ENCODE measurements at places on chromosomes 5 and 9.

- no peak for DNase-seq
These were observed 30.8 kb downstream of the F2R start for GRCh38 chr5:76746677-76747076.

GRCh38 chr5:82834151-82834550 is 243.0 kb downstream of the TMEM167A start:
- no peak for DNase-seq

GRCh38 chr5:72021651-72022357 is 85.5 kb upstream of the MAP1B start:
- DNase-seq = no peak

GRCh38 chr5:75847561-75848021 is 130.4 kb upstream of the POC5 start:
- DNase-seq = no peak

GRCh38 chr5:17766031-17766430 is 131.8 kb downstream of the TAF11L14 start:
- DNase-seq = no peak

DNA sequence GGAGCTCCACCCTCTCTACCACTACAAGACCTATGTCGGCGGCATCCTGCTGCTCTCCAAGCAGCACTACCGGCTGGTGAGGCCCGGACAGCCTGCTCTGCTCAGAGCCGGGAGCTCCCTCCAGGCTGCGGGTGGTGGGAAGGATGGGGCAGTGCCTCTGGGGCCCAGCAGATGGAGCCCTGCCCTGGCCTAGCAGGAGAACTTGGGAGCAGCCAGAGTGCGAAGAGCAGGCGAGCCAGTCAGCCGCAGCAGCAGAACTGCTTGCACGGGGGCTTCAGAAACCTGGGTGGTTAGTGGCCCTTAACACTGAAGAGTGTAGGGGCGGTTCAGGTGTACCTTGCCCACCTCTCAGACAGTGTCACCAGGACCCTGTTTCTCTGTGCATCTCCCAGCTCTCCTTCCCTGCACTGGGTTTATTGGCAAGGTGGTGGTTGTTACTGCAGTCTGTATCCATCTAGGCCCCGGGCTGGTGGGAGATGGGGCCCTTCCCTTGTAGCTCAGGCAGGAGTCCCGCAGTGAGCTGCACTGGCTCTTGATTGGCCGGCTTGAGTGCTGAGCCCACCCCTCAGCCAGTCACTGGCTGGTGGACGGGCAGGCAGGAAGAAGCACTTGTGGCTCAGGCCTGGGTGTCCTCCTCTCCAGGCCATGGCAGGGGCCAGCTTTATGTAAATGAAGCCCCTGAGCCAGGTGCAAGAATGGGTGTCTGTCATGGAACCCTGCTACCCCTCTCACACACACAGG is 7.7 kb downstream of the B4GALT7 start:
- no peak for DNase-seq

- DNase-seq = no peak
These were observed 164.3 kb downstream of the SYK start for GRCh38 chr9:90966031-90966290.

DNA sequence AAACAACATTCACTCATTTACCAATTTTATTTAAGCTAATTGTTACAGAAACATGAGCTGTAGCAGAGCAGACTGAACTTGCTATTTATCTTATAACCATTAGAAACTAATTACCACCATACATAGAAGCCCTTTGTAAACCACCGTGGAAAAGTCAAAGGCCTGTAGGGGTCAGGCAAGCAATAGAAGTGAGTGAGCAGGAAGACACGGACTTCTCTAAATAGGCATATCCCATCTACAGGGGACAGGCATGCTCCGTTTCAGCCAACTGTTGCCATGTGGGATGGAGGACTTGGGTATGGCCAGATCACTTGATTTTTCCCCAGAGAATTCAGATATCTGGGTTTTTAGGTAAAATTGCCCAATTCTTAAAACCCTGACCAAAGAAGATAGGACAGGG is 44.8 kb downstream of the PRRC1 start:
- DNase-seq = no peak

- no peak for DNase-seq
These were observed 1207.1 kb upstream of the CDH18 start for GRCh38 chr5:21195145-21195544.

- DNase-seq = no peak
These were observed 490.2 kb upstream of the DAP start for GRCh38 chr5:11251247-11251646.

DNA sequence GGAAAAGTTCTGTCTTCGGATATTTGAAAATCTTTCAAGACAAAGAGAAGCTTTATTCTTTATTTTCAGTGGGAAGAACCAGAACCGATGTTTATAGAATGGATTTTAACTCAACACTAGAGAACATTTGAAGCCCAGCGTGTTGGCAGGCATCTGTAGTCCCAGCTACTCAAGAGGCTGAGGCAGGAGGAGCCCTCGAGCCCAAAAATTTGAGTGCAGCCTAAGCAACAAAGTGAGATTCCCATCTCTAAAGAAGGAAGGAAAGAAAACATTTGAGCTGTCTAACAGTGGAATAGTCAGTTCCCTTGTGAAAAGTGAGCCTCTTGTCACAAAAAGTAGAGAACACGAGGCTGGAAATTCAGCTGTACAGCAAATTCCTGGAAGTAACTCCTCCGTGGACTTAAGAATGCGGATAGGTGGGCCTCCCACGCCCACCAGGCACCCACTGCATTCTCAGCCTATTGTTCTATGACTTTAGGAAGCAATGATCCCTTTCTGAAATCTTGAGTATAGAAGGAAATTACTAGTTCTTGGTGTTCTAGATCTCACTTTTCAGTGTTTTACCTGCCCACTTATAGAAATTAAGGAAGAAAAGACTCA is 2.3 kb upstream of the PTPDC1 start:
- DNase-seq = no peak

Measured in stimulated activated CD4-positive, alpha-beta T cell treated with anti-CD3 and anti-CD28 coated beads, Interleukin-1b, Interleukin-23, amount 100 ng/mL, for 1 hour (primary cell).